Cerebellar cortex (tissue), 1 donor: ENCODE measurements at places on chromosomes 1 and 21.

DNA sequence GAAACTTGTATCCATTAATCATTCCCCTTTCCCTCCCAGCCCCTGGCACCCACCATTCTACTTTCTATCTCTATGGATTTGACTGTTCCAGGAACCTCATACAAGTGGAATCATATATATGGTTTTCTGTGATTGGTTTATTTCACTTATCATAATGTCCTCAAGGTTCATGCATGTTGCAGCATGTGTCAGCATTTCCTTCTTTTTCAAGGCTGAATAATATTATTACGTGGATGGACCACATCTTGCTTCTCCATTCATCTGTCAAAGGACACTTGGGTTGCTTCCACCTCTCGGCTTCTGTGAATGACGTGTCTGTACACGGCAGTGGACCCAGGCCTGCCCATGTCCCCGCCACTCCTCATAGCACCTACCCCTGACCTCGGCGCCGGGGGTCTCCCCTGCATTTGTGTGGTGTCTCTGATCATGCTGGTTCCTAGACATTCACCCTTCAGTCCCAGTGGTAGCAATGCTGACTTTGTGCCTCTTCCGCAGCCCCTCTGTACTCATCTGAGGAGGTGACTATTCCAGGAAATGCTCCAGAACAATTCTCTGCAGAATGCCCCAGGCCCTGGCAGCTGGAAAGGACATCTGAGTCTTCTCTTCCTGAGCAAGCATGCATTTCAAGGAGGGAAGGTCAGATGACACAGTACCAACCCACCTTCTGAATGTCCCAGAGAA is 136.9 kb downstream of the PSMG1 start:
- no peak for DNase-seq

- no peak for DNase-seq
Measured at GRCh38 chr1:201517631-201518030, 10.7 kb upstream of the CSRP1 start.

- DNase-seq = no peak
Measured at GRCh38 chr21:38621132-38621531, 122.9 kb upstream of the ERG start.

- DNase-seq = no peak
Measured at GRCh38 chr1:85707267-85707989, 805 bp downstream of the ZNHIT6 start.

- no peak for DNase-seq
Measured at GRCh38 chr1:3011127-3011526, 10.1 kb upstream of the ACTRT2 start.

- DNase-seq = peak; percentile 24
Measured at GRCh38 chr1:43207229-43207853, 35.2 kb downstream of the CFAP57 start.

DNA sequence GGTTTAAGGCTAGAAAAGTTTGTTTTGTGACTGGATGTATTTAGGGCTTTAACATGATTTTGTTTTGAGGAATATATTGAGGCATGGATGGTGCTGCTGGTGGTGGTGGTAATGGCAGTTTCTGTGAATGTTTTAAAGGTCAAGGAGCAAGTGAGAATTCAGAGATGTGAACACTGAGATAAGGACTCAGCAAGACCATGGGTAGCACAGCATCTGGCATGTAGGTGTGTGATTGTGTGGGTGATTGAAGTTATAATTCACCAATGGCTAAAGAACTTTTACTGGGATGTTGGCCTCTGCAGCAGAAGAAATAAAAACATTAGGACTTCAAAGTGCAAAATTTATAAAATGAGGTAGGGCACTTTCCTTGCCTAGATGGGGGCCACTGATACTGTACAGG is 65.9 kb downstream of the MACF1 start:
- peak; percentile 22 for DNase-seq

DNA sequence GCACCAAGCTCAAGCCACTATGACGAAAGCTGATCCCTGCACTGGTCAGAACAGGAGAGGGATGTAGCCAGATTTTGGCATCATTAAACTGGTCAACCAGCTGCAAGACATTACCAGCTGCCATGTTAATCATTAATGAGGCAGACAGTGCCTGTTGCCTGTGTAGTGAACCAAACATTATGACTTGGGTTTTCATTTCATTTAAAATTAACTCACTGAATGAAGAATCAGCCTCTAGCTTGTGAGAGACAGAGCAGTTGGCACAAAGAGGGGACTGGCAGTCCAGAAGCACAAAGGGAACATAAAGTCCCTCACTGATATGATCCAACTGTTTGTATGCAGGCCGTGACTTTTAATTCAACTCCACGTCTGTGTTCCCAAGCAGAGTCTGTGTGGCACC is 318.9 kb downstream of the SEC16B start:
- no peak for DNase-seq
